ENCODE measurements at places on chromosomes 16 and 17.

GRCh38 chr17:40597156-40597555 lies 31.9 kb upstream of the CCR7 start:
- DNase-seq, result no peak

GRCh38 chr16:2698965-2699750 lies 16.8 kb downstream of the KCTD5 start:
- no peak for DNase-seq

DNA sequence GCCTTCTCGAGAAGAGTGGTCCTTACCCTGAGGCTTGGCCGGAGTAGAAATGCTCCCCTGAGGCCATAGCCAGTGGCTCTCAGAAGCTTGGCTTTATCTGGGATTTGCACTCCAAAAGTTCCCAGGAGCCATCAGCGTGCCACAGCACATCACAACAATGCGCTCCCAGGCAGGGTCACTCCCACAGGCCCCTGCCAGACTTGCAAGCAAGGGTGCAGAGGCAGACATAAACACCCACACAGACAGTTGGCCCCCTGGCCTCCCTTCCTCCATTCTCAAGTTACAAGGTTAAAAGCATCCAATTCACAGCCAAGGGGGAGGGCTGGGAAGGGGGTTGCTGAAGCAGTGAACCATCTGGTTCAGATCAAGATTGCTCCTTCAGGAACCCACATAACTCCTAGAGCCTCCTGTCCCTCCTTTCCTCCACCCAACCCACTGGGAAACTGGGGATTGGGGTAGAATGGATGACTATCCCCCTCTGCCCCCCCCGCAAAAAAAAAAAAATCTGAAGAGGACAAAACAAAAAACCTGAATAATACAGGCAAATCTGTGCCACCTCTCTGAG lies 1.8 kb downstream of the ST3GAL2 start:
- DNase-seq, result no peak

DNA sequence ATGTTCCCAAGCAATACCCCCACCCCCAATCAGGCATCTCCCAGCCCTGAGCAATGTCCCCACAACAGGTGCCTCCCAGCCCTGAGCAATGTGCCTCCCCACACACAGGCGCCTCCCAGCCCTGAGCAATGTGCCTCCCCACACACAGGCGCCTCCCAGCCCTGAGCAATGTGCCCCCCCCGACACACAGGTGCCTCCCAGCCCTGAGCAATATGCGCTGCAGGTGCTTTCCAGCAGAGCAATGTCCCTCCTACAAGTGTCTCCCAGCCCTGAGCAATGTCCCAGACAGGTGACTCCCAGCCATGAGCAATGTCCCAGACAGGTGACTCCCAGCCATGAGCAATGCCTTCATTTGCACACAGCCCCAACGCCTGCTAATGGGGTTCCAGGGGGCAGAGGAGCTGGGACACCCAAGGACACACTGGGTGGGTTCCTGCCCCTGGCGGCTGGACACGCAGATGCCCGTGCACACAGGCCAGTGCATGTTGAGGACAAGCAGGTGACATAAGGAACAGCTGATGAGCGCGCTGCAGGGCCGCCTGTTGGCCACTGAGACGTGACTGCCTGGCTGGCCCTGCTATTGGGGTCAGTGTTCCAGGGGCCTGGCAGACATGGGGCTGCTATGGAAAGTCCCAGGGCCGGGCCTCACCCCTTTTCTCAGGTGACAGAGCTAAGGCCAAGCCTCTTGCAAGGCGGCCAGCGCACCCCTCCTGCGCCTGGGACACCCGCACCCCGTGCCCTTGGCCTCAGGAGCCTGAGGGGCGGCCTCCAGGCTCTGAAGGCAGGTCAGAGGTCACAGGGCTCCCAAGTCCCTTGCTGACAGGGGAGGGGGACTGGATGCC lies 26.9 kb upstream of the PABPN1L start:
- no peak for DNase-seq

- no peak for DNase-seq
Observed at GRCh38 chr16:68356919-68357286, 46.1 kb downstream of the PRMT7 start.

- DNase-seq, result no peak
Observed at GRCh38 chr17:82400830-82401229, 17.3 kb upstream of the HEXD start.

DNA sequence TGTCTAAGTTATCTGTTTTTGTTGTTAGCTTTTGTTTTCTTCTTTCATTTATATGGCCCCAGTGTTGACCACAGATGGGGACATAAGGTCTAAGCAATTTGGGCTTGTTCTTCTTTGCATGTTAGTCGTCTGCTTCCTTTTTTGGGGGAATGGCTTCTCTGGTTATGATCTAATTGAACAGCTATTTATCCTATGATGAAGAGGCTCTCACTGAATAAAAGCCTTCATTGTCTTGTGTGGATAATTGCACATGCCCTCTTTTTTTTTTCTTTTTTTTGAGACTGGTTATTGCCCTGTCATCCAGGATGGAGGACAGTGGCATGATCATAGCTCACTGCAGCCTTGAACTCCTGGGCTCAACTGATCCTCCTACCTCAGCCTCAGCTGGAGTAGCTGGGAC lies 13.7 kb downstream of the SMARCE1 start:
- no peak for DNase-seq

GRCh38 chr17:65523411-65523810 lies 38.0 kb downstream of the AXIN2 start:
- no peak for DNase-seq

DNA sequence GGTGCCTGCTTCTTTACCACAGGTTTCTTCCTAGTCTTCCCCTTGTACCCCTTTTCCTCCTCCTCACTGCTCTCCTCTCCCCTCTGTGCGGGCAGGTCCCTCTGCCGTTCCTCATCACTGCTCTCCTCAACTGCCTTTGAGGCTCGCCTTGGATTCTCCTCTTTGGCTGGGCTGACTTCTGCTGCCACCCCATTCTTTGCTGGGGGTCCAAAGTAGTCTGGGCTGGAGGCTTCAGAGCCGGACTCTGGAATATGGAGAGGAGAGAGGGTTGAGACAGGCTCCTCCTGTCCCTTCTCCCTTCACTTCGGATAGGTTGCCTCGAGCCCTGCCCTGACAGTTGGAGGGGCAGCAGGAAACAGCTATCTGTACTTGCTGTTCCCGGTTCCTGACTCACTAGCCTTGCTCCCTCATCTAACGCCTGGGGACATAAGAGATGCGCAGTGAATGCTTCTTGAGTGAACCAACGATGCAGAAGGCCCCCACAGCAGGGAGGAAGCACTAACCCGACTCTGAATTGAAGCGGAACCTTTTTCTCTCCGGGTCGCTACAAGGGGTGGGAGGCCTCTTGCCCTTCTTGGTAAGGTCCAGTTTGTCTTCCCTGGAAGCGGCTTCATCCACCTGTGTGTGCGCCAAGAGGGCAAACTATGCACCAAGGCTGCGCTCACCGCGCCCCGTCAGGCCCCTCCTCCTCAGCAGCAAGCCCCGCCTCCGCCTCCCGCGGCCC lies 655 bp downstream of the HIRIP3 start:
- DNase-seq, result no peak

- DNase-seq, result no peak
Observed at GRCh38 chr16:64950262-64950661, 171.6 kb downstream of the CDH11 start.

DNA sequence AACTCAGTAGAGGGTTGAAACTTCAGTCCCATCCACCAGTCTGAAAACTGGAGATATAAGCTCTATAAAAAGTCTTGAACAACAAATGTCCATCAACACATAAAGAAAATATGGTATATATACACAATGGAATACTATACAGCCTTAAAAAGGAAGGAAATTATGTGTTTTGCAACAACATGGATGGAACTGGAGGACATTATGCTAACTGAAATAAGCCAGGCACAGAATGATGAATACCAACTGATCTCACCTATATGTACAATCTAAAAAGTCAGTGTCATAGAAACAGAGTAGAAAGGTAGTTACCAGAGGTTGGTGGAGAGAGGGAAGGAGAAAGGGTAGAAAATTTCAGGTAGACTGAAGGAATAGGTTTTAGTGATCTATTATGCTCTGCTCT lies 438.1 kb downstream of the CA10 start:
- DNase-seq, result no peak

- DNase-seq, result no peak
Observed at GRCh38 chr16:64251742-64252141, 870.1 kb downstream of the CDH11 start.

- DNase-seq, result no peak
Observed at GRCh38 chr16:52677501-52677900, 130.6 kb upstream of the TOX3 start.

DNA sequence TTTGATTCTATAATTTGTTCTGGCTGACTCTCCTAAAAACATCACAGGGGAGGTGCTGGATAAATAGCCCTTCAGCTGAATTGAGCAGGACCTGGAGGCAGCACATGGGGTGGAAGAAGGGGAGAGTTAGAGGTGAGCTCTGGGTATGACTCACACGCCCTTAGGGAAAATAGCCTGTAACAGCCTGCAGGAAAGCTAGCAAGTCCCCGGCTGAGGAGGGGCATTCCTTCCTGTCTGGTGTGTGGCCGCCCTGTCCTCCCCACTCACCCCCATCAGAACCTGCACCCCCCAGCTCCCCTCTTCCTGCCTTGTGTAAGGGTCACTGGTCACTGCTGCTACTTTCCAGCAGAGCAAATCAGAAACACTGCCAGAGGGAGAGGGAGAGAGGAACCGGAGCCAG lies 187.4 kb downstream of the C16orf95 start:
- DNase-seq, result no peak

- no peak for DNase-seq
Observed at GRCh38 chr16:59665618-59666220, 931.6 kb upstream of the GOT2 start.

- DNase-seq, result peak; percentile 35
Observed at GRCh38 chr16:23207485-23207884, 24.9 kb downstream of the SCNN1G start.

DNA sequence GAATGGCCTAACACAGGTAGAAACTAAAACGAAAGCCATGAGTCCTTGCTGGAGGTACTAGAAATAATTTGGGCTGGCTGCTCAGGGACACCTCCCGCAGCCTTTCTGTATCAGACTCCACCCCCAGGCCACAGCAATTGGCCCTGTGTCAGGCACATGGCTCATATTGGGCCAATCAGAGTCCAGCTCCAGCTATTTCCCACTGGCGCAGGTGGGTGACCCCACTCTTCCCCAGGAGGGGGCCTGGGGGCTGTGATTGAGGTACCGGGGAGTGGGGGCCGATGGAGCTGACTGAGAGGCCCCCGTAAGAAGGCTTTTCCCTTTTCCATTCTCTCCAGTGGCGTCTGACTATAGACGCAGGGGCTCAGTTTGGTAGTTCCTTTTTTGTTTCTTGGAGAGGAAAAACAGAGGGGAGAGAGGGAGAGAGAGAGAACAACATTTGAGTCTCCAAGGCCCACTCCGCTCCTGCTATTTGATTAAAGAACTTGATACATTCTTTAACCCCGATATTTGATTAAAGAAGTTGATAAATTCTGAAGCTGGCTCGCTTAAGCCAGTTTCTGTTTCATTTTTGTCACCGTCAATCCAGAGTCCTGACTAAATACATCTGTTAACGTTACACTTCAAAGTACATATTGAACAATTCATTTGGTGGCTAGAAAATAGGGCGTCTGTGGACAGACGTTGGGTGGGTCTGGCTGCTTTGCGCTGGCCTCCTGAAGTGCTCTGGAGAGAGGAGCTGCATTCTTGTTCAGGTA lies 26.3 kb downstream of the FOXL1 start:
- DNase-seq, result no peak

DNA sequence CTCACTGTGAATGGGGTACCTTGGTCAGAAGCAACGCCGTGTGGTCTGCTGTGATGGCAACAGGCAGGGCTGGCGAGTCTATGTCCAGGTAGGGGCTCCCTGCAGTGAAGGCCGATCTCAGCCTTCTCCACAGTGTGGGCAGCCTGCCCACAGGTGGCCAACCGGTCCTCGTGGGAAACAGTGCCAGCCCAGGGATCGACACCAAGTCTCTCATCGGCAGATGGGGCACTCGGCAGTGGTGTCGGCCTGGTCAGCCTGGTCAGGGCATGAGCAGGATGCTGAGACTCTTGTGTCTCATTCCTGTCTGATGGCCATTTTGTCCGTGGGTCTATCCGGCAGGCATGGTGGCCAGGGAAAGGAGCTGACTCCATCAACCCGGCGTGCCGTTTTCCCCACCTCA lies 92.2 kb downstream of the TNFRSF13B start:
- DNase-seq, result no peak

- peak; percentile 74 for DNase-seq
Observed at GRCh38 chr16:31010585-31011325, at the start of gene STX1B. Gene STX1B (minus strand): TSS chr16:31010638. CDS start chr16:31010396, 242 bp downstream.

DNA sequence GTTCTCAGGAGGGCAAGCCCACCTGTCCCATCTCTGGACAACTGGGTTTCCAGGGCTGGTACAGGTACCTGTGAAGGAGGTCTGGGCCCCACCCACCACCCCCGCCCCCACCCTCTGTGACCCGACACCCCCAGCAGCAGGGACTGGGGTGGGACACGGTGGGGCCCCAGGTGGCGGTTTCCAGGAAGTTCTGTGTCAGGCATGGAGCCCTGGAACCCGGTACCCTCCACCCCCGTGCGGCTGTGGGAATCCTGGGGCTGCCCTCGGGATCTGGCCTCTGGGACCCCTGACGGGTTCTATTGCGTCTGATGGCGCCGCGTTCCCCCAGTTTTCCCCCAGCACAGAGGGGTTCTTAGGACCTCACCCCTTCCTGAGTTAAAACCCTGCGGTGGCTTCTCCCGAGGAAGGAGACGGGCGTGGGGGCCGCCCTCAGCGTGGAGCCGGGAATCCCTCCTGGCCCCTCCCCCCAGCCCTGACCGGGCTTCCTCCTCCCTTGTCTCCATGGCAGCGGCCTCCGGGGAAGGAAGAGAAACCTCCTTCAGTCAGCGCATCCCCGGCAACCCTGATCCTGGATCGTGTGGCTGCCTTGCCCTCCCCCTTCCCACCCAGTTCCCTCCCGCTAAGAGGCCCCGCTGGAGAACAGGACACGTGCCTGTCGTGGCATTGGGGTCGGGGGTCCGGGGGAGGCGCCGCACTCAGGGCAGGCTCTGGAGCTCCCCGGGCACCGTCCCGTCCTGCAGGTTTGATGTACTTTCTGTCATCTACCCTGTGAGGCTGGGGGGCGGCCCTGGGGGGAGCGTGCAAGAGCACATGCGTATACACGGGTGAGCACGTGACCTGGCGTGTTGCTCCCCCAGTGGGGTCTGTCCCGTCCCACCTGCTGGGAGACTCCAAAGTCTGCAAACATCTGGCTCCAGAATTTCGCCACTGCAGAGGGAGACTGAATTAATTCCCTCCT lies 30.3 kb downstream of the CACNA1H start:
- DNase-seq, result peak; percentile 58

- no peak for DNase-seq
Observed at GRCh38 chr16:84408314-84408690, 40.0 kb downstream of the ATP2C2 start.

- no peak for DNase-seq
Observed at GRCh38 chr16:47481698-47482374, 20.7 kb downstream of the PHKB start.

Measured in SHP77 (cell line).